Pancreas (tissue), 10 donors: ENCODE measurements at places on chromosomes 3 and 15. TPM values are rescaled to one million over a fixed set of nuclear protein-coding genes. Genes with fewer than 3 reads are reported as not detected.

DNA sequence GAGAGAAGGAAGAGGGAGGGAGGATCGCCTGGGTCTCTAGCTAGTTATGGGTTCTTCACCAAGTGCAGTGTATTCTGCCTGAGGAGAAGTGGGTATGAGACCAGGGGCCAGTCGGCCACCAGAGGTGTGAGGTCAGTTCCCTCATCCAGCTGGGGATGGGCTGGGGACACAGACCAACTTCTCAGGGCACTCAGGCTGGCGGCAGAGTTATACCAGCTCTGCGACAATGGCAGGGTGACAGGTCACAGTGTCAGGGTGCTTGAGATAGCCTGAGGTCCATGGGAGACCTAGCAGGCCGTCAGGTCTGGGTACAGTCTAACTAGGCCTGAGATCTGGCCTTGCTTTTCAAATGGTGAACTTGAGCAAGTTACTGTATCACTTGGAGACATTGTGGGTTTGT, 31.4 kb upstream of the PLXNA1 start:
- no peaks in the 10 kb centered on the region for H3K4me1 ChIP-seq
- no peaks in the 10 kb centered on the region for H3K27me3 ChIP-seq
- no peak overlapping the region for H3K27ac ChIP-seq
- H3K4me3 ChIP-seq, result no peak overlapping the region
- DNase-seq, result no peak

GRCh38 chr3:79467721-79468120, 300.1 kb downstream of the ROBO1 start:
- no peak overlapping the region for H3K27ac ChIP-seq
- H3K4me1 ChIP-seq, result no peaks in the 10 kb centered on the region
- H3K27me3 ChIP-seq, result no peaks in the 10 kb centered on the region
- no peak overlapping the region for H3K4me3 ChIP-seq

- no peak overlapping the region for H3K27ac ChIP-seq
- peaks cover 4% of the 10 kb centered on the region for H3K27me3 ChIP-seq
- H3K4me1 ChIP-seq, result no peaks in the 10 kb centered on the region
These were observed 322.2 kb downstream of the SLC9A9 start for GRCh38 chr3:143526011-143526545.

The C3orf22 gene
- total RNA-seq, result not detected

- H3K27me3 ChIP-seq, result no peaks in the 10 kb centered on the region
- H3K27ac ChIP-seq, result no peak overlapping the region
- no peak overlapping the region for H3K4me3 ChIP-seq
- DNase-seq, result no peak
- H3K4me1 ChIP-seq, result no peaks in the 10 kb centered on the region
- no peaks in the 10 kb centered on the region for H3K36me3 ChIP-seq
These were observed 646.6 kb downstream of the OTOL1 start for GRCh38 chr3:162143180-162143579.

DNA sequence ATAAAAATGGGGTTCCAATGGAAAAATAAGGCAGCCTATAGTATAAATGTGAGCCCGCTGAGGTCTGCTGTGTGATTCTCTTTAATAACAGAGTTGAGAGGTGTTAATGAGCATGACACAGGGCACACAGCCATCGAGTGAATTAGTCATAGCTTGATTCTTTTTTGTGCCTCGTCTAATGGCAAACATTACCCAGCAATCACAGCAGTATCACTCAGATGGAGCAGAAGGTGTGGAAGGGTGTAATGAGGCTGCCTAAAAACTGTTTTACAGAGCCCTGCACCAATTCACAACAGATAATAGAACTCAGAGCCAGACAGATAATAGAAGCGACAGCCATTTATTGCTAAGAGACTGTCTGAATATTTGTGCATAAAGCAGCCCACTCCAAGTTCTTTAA, 178.6 kb upstream of the TPRG1 start:
- no peak overlapping the region for H3K27ac ChIP-seq
- no peak for DNase-seq
- H3K4me1 ChIP-seq, result no peaks in the 10 kb centered on the region
- no peaks in the 10 kb centered on the region for H3K27me3 ChIP-seq

DNA sequence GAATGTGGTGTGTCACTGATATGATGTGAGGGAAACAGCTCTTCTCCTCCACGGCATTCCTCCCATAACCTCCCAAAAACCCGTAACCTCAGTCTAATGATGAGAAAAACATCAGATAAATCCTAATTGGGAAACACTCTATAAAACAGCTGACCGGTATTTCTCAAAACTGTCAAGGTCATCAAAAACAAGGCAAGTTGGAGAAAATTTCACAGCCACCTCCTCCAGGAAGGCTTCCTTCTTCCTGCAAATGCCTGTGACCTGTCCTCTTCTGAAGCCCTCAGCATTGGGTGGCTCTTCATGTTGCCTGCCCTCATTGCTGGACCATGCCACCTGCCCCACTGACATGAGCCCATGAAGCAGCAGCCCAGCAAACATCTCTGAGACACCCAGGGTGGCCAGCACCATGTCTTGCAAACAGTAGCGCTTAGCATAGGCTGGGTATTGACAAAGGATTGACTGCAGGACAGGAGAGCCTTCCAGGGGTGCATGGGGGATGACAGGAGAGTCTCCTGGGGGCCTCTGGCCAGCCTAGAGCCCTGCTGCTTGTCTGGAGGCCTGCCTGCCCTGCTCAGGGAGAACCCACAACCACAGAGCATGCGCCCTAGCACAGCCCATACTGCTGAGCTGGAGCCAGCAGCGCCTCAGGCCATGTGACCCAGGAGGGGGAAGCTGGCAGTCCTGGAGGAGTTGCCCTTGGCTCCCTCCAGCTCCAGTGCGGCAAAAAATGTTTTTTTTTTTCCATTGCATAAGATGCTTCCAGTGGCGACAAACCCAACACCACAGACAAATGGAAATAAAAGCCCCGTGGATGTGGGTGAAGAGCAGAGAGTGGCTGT, 49.7 kb downstream of the XXYLT1 start:
- no peaks in the 10 kb centered on the region for H3K27me3 ChIP-seq
- H3K4me3 ChIP-seq, result no peak overlapping the region
- no peaks in the 10 kb centered on the region for H3K36me3 ChIP-seq
- no peaks in the 10 kb centered on the region for H3K4me1 ChIP-seq
- H3K27ac ChIP-seq, result no peak overlapping the region

The MUC4 gene
- total RNA-seq, result 0.06 TPM

The KNG1 gene
- total RNA-seq, result not detected

The IGSF11 gene
- total RNA-seq, result 3.2 TPM

The VGLL3 gene
- total RNA-seq, result 4.1 TPM

The MGLL gene
- total RNA-seq, result 3.3 TPM

The FBXW12 gene
- 3.3 TPM for total RNA-seq

DNA sequence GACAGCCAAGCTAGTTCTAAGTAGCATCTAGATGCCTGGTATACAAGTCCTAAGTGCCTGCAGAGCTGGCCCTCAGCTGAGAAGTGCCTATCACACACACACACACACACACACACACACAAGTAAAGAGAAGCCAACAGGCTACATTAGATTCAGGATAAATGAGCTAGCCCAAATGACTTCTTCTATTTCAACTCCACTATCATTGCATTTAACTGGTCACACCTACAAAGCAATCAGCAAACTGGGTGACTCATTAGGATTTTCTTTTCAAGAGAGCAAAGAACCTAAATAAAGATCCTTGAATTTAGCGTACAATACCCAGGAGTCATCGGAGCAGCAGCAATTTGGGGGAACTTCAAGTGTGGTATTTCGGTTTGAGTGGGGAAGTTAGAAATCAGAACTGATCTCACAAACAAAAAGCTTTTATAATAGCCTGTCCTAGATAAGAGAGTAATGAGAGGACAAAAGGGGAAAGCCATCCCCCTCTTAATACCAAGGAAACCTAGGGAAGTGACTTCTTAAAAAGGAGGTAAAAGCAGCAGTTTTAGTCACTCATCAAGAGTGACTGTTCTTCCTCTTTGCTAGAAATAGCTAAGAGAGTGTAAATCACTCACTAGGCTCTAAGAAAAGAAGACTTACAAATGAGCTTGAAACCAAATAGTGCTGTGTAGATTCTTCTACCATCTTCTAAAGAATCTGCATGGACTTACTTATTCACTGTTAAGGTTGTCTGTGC, 112.7 kb downstream of the TNIK start:
- no peak overlapping the region for H3K27ac ChIP-seq
- no peaks in the 10 kb centered on the region for H3K36me3 ChIP-seq
- no peak overlapping the region for H3K4me3 ChIP-seq
- H3K4me1 ChIP-seq, result peaks cover 2% of the 10 kb centered on the region

- H3K36me3 ChIP-seq, result no peaks in the 10 kb centered on the region
- H3K4me3 ChIP-seq, result no peak overlapping the region
- H3K4me1 ChIP-seq, result peaks cover 12% of the 10 kb centered on the region
These were observed 112.8 kb upstream of the RPL32 start for GRCh38 chr3:12954180-12954579.

DNA sequence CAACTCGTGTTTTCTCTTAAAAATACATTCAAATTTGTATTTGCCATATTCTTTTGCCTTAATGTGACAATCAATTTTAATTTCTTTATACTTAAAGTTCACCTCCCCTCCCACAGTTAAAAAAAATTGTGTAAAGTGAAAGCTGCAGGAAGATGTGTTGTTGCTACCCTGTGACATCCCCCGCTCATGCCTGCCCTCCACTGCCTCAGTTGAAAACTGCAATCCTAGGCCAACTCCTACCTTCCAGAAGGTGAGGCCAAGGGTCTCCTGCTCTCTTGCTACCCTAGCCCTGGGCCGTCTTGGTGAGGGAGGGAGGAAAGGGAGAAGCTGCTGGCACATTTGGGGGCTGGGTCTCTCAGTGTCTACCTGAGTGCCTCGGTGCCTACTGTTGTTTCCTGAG, 57.0 kb upstream of the CMTM7 start:
- H3K36me3 ChIP-seq, result no peaks in the 10 kb centered on the region
- H3K4me1 ChIP-seq, result no peaks in the 10 kb centered on the region
- H3K4me3 ChIP-seq, result no peak overlapping the region
- no peaks in the 10 kb centered on the region for H3K27me3 ChIP-seq
- H3K27ac ChIP-seq, result no peak overlapping the region
- DNase-seq, result no peak

The TM4SF18 gene
- total RNA-seq, result 3.6 TPM

DNA sequence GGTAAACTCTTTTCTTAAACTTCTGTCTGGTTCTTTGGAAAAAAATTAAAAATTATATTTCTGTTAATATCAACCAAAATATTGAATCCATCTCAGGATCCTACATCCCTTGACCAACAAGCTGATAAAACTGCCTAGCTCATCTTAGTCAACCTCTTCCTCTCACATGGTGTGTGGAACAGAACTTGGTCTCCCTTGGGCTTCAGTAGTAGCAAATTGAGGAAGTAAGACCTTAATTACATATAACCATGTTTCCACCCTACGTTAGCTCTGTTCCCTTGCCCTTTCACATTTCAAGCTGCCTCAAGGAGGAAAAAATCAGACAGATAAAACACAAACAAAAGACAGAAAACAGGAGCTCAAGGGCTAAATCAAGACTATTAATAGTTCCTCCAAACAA, 116.4 kb downstream of the GREM1 start:
- no peak overlapping the region for H3K27ac ChIP-seq
- no peaks in the 10 kb centered on the region for H3K27me3 ChIP-seq
- DNase-seq, result no peak
- H3K4me3 ChIP-seq, result no peak overlapping the region

DNA sequence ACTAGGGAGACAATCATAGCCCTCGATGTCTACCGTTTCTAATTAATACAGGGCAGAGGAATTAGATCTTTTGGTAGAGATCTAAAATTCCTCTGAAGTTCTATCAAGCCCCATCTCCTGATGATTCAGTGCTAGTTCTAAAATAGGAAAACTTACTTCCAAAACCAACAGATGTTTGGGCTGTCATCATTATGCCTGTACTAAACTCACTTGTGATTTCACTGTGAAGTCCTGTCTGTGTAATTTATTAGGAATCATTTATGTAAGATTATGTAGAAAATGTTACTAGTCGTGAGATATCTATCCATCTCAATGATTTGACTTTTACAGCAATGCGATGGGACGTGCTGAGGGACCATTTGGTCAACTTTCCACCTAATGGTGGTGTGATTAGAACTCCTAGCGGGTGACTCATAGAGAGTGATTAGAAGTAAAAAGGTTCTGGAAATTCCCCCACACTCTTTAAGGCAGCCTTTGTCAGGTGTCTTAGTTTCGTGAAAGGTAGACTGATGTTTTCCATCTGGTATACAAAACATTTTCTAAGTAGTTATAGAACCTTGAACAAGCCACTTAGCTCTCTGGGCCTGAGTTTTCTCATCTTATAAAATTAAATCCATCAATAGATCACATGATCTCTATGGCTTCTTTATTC, 34.2 kb downstream of the LIPC start:
- no peak overlapping the region for H3K27ac ChIP-seq
- no peak overlapping the region for H3K4me3 ChIP-seq
- no peak for DNase-seq
- no peaks in the 10 kb centered on the region for H3K36me3 ChIP-seq
- H3K4me1 ChIP-seq, result no peaks in the 10 kb centered on the region

DNA sequence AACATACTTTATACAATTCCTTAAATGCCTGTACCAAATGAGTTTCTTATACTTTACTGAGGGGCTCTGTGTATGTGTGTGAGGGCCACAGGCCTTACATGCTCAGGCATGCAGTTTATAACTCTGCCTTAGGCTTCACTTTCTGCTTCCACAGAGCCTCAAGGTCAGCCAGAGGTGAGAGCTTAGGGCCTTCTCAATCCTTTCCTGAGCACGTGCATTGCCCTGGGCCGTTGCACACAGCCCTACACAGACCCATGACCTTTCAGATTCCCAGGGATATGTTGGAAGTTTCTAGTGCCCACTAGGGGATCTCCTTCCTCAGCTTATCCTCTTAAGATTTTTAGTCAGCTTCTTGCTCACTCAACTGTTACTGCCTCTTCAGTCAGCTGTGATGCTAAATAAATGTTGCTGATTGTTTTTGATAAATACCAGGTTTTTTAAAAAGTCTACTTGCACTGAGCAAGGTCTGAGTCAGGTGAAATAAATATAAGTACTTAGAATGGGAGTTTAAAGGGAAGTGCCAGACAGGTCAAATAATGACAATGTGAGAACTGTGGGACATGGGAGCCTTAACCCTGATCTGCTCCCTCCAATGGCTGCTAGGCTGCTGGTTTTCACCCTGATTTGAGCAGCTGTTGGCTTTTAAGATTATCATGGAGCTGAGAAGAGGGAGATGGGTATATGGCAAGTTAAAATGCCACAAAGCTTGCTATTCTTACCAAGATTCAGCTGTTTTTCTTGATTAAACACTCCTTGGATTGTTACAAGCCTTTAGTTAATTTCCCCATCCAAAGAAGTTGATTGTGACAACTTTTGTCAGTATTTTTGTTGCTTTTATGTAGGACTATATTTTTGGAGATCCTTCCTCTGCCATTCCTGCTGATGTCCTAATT, 169.5 kb downstream of the PLD1 start:
- no peak for DNase-seq
- no peaks in the 10 kb centered on the region for H3K36me3 ChIP-seq
- no peaks in the 10 kb centered on the region for H3K4me1 ChIP-seq
- no peaks in the 10 kb centered on the region for H3K27me3 ChIP-seq
- no peak overlapping the region for H3K27ac ChIP-seq
- no peak overlapping the region for H3K4me3 ChIP-seq

The LRRK1 gene
- 13.7 TPM for total RNA-seq
